ENCODE measurements at places on chromosomes 6 and 20. TPM values are rescaled to one million over a fixed set of nuclear protein-coding genes. Genes with fewer than 3 reads are reported as not detected.

HTR1E gene
- not detected for total RNA-seq

PACRG gene
- total RNA-seq, result not detected

POPDC3 gene
- total RNA-seq, result 31.2 TPM

GFOD1 gene
- 2.4 TPM for total RNA-seq

RCAN2 gene
- not detected for total RNA-seq

CAGE1 gene
- total RNA-seq, result not detected

CRISP3 gene
- not detected for total RNA-seq

Measured in A549 treated with DMSO at 1 μM for 4 hours (cell line).